Activated naive CD8-positive, alpha-beta T cell treated with anti-CD3 and anti-CD28 coated beads, Interleukin-2, amount 50 U/mL, for 16 hours (primary cell): ENCODE measurements at places on chromosomes 4 and X.

GRCh38 chr4:134628066-134628465, 426.5 kb upstream of the PABPC4L start:
- DNase-seq: no peak

GRCh38 chrX:119943185-119943988, at the start of gene NKAP:
Gene NKAP, minus strand, starts transcription at chrX:119943751. Its CDS starts 146 bp downstream, at chrX:119943605.
- DNase-seq: peak; percentile 38

- no peak for DNase-seq
These were observed 14.5 kb downstream of the GUCY1B1 start for GRCh38 chr4:155773196-155773800.

DNA sequence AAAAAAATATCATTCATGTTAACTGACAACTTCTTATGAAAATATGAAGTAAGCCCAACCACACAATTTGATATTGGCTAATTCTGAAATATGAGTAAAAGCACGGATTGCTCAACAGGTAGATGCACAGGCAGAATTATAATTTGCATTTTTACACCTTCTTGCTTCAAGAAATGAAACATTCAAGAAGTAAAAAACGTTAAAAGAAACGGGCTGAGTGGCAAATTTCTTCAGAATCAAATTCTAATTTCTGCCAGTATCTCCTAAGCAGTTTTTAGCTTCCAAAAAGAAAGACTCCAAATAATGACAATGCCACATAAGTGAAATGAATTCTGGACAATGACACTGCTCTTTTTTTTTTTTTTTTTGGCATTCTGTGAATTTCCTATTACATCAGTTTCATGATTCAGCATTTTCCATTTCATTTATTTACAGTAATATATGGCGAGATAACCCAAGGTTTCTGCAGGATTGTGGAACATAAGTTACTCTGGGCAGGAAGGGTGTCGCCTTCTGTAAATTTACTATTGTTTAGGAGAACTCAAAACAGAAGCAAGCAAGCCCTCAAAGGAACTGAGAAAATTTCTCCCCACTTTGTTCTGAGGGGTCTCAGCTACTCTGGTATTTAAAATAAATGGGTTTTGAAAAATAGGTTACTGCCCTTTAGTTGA, 1.4 kb downstream of the SEL1L3 start:
- no peak for DNase-seq

- no peak for DNase-seq
These were observed 5.6 kb upstream of the AMOT start for GRCh38 chrX:112846187-112846586.

- DNase-seq: no peak
These were observed 1330.6 kb upstream of the ADGRL3 start for GRCh38 chr4:59869559-59869958.

- no peak for DNase-seq
These were observed 191.4 kb downstream of the TSPAN5 start for GRCh38 chr4:98466868-98467599.

- no peak for DNase-seq
These were observed 22.4 kb upstream of the F9 start for GRCh38 chrX:139508099-139508498.

- no peak for DNase-seq
These were observed 32.9 kb downstream of the NELFA start for GRCh38 chr4:1975880-1976279.

GRCh38 chr4:73856518-73856917, 3.4 kb downstream of the PF4V1 start:
- no peak for DNase-seq

DNA sequence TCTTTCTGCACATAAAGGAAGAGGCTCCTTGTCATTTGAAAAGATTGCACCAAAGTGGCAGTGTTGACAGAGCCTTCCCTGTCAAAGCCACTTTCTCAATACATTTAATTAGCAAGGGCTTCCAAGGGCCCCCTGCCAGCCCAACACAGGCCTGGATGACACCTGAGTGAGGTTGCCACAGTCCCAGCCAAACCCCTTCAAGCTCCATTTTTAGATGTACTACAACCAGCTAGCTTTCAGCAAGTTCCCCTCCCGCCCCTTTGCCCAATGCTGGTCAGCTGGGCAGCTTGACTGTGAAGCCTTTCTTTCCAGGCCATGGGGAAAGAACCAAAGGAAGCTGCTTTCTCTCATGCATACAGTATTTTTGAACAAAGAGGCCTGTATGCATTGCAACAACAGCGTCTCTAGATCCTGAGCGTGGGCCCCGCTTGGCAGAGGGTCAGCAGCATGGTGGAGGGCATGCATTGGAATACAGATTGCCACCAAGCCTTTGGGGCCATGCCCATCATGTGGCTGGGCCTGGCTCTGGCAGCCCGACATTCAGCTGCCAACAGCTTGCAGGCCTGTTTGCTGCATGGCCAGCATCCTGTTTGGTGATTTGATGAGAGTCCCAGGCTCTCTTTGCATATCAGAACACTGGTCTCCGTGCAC, 261.1 kb upstream of the GATB start:
- DNase-seq: no peak

DNA sequence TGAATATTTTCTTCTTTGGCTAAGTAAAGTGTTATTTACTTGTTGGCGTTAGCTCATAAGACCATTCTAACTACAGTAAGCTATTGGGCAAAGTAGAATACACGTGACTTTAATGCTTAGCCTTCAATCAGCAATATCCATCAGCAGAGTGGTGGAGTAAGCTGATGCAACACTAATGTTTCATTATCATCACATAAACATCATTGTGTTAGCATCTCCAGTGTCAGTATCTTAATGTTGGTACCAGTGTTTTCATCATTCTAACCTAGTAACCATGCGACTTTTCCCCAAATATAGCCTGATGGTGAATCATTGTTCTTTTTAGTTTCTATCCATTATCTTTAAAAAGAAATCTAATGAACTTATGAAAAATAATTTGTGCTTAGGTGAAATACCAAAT, 48.5 kb downstream of the APOOL start:
- DNase-seq: no peak

DNA sequence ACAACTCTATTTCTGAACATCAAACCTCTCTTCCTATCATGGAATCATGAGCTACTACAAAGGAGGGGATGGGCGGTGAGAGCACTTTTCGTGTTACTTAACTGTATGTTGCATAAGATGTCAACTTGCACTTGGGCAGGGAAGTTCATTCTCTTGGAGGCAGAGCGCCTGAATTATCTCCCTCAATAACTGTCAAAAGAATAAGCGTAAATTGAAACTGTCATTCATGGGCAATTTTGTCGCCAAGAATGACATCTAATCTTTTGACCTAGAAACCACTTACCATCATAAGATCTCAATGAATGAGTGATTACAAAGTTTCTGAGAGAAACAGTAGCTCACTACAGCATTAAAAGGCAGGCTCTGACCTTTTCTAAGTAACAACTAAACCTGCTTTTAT, 23.5 kb upstream of the USP26 start:
- no peak for DNase-seq

- DNase-seq: peak; percentile 13
These were observed 7.6 kb upstream of the HSD17B10 start for GRCh38 chrX:53441531-53442321.

DNA sequence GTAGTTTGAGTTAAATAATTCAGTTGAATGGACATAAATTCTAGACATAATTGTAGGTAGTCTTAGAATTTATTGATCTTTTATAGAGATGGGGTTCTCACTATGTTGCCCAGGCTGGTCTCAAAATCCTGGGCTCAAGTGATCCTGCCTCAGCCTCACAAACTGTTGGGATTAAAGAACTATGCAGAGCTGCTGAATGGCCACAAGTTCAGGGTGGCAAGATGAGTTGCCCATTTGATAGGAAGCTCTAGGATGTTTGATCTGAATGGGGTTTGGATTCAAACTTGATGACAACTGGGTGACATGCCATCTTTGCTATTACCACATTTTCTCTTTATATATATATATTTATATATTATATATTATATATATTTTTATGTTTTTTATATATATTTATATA, 3.6 kb downstream of the RPL36A start:
- no peak for DNase-seq

DNA sequence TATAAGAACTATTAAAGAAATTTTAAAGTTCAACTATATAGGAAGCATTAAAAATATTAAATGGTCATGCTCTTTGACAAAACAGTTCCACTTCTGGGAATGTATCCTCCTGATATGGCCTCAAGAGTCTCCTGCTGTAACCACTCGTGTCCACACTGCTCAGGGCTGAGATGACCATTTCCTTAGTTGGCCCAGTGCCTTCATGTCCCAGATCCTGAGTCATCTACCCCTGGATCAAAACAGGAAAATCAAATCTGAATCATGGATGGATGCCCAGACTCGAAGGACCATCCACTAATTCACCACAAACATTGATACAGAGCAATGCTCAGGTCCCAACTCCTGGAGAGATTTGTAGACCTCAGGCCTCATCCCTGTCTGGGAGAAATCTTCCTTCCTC, 44.7 kb downstream of the GPRASP3 start:
- DNase-seq: no peak

GRCh38 chr4:1489639-1489995, 83.4 kb upstream of the NKX1-1 start:
- DNase-seq: no peak

GRCh38 chrX:26606971-26607370, 391.0 kb downstream of the MAGEB5 start:
- no peak for DNase-seq

GRCh38 chr4:182286035-182286434, 42.8 kb downstream of the TENM3 start:
- no peak for DNase-seq

GRCh38 chr4:188414441-188414840, 275.2 kb downstream of the TRIML1 start:
- DNase-seq: no peak

GRCh38 chr4:118770741-118771187, 65.2 kb downstream of the SEC24D start:
- DNase-seq: no peak

GRCh38 chr4:40247350-40247749, 50.5 kb downstream of the RHOH start:
- DNase-seq: no peak

DNA sequence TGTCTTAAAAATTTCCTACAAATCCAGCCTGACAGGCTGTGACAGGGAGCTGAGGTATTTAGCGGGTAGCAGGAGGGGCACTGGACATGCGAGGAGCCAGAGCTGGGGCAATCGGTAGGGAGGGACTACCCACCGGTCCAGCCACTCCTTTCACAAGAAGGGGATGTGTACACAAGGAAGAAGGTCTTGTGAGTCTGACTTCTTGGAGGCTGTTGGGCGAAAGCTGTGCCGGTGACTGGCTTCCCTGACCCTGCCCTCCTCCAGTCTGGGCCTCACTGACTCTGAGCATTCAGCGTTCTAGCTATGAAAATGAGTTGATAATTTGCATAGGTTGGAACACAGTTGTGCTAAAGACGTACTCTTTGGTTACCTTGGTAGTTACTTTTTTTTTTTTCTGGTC, 12.7 kb upstream of the CXCL8 start:
- no peak for DNase-seq

DNA sequence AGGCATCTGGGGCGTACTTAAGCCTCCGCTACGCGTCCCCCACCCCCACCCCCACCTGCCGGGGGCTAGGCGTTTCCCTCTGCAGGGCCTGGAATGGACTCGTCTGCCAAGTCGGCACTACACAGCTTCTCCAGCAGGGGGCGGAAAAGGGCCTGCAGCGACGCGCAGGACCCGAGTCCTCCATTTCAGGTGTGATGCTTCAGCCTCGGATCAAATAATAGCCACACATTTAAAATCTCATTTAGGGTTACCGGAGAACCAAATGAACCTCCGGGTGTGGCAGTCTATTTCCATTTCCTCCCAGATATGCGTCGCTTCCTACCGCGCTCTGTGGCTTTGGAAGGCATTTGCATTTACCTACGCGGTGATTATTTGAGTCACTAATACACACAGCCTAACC, 2.9 kb downstream of the PAK3 start:
- DNase-seq: no peak

DNA sequence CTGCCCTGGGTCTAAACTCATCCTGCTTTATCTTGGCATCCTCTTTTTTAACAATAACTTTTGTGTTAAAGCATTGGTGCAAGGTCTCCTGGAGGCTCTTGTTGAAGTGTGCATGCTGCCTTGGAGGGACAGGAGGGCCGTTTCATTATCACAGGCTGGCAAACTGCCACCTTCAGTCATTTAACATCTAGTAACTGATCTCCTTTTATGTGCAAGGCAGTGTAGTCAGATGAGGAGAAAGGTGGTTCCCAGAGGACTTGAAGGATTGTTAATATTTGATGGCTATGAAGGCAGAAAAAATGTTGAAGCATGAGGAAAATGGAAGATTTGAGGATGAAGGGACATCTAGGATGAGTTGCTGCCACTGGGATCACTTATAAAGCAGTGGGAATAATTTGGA, 439.4 kb downstream of the RAPGEF2 start:
- DNase-seq: no peak

DNA sequence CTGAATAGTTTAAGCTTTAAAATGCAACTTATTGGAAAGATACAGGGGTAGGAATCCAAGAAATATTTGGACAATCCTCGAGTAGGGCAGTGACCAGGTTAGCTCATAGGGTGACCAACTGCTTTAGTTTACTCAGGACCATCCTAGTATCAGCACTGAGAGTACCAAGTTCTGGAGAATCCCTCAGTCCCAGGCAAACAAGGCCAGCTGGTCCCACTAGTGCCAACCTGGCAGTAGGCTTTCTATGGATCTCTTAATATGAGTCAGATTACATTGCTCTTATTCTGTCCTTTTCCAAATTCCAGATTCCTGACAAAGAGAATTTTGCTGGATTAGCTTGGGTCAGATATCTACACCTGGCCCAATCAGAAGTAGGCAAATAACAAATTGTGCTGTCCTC, 493.7 kb downstream of the KCNIP4 start:
- DNase-seq: no peak

GRCh38 chrX:130174045-130174704, 2.4 kb downstream of the RAB33A start:
- DNase-seq: no peak

DNA sequence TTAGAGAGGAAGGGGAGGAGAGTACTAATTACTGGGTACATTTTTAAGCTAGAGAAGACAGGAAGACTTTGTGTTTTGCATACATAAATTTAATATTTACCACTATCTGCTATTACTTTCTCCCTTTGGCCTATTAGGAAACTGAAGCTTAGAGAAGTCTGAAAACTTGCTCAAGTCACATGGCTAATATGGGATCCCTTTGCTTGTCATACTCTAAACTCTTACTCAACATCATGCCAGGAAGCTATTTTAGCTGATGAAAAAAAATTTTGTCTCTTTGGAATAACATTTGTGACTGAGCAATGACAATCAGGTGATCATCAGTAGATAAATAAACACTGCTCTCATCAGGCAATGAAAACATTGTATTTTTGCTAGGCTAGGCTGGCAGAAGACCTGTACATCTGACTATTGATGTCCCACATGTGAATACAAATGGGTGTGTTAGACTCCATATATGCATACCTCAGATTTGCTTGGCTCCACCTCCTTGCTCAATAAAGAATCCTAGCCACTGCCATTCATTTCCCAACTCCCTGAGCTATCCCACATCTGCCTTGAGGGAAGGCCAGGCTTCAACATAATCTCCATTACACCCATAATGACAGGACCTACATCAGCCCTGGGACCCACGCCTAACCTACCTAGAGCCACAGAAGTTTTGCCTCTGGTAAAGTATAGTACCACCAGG, 17.0 kb upstream of the DCLK2 start:
- DNase-seq: no peak
